GM04503 (cell line): ENCODE measurements at places on chromosomes 12 and 14.

GRCh38 chr14:55440385-55440784 lies at the start of gene TBPL2:
Gene TBPL2 (minus strand): TSS chr14:55440616. CDS start chr14:55440449, 167 bp downstream.
- DNase-seq, result no peak

- no peak for DNase-seq
Observed at GRCh38 chr12:49974231-49974675, 1.5 kb downstream of the AQP6 start.

DNA sequence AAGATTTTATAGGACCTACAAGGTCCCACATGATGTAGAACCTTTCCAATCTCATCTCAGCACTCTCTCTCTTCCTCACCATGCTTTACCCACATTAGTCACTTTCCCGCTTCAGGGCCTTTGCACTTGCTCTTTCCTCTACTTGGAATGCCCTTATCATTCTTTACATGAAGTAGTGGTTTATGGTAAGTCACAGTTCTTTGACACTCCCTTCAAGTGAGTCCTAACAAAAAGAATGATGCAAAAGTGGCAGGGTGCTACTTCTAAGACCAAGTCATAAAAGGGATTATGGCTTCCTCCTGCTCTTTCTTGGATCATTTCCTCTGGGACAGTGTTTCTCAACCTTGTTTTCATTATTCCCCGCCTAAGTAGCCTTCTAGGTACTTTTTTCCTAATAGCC lies 13.1 kb downstream of the TMBIM4 start:
- DNase-seq, result no peak

GRCh38 chr12:124254126-124254525 lies 40.8 kb upstream of the RFLNA start:
- no peak for DNase-seq

DNA sequence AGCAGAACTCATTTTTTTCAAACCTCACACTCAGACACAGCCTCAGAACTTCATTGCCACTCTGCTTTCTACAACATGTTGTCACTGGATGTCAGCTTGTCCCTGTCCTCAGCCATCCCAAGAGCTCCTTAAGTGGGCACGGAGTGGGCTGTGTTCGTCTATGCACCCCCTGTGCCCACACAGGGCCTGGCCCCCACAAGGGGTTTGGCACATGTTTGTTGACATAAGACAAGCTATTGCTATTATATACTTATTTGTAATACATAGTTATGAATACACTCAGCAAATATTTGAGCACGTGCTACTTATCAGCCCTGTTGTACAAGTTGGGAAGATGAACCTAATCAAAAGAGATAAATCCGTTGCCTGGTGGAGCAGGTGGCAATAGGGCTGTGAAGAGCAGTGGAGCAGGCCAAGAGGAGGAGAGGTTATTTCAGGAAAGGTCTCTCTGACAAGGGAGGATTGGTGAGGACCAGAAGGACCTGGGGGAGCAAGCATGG lies 4.3 kb upstream of the BDKRB1 start:
- DNase-seq, result no peak

DNA sequence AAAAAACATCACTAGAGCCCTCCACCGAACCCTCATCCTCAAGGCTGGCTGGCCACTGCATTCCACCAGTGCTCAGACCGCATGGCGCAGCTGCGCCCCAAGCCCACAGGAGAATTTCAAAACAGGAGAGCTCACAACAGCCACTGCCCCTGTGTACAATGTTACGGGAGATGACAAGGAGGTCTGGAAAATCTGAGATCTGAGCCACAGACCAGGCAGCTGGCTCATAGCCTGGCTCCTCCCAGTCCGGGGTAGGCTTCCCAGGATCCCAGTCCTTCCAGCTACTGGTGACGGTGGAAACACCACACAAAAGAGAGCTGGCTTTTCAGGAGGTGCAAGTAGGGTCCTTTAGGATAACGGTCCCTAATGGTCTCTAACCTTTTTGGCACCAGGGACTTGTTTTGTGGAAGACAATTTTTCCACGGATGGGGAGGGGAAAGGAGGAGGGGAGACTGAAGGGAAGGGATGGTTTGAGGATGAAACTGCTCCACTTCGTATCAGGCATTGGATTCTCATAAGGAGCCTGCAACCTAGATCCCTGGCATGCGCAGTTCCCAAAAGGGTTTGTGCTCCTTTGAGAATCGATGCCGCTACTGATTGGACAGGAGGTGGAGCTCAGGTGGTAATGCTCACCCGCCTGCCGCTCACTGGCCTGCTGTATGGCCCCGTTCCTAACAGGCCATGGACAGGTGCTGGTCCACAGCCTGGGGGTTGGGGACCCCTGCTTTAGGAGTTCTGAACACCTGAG lies 23.0 kb upstream of the NRDE2 start:
- no peak for DNase-seq

DNA sequence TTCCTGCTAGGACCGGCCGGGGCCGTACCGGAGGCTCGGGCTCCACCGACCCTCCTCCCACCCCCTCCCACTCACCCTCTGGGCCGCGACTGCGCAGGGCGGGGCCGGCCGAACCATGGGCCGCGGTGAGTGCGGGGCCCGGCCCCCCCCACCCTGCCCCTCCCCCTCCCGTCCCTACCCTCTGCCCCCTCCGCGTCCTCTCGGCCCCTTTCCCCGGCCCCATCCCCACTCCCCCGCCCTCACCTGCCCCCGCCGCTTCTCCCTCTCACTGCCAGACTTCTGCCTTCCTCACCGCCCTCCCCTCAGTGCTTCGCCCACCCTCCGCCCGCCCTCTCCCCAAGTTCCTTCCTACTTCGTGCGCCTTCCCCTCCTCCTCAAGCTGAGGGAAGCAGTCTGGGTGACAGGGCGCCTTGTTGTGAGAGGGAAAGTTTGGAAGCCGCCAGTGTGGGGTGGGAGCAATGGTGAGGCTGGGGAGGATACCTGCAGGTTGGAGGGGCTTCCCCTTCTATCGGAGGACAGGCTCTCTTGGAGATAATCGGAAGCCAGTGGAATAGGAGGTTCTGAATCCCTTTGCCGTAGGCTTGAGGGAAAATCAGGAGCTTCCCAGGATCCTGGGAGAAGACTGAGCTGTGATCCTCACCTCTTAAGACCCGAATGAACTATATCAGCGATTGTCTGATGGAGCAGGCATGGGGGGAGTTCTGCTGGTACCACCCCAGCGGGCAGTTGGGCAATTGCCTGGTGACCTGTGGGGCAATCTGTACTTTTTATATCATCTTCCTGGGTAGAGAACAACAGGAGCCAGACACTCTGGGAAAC lies 472 bp downstream of the MBD6 start:
- no peak for DNase-seq

- DNase-seq, result peak; percentile 9
Observed at GRCh38 chr14:95901054-95901453, 24.4 kb downstream of the TUNAR start.

GRCh38 chr14:24137529-24138395 lies 1.8 kb downstream of the PSME1 start:
- DNase-seq, result no peak

DNA sequence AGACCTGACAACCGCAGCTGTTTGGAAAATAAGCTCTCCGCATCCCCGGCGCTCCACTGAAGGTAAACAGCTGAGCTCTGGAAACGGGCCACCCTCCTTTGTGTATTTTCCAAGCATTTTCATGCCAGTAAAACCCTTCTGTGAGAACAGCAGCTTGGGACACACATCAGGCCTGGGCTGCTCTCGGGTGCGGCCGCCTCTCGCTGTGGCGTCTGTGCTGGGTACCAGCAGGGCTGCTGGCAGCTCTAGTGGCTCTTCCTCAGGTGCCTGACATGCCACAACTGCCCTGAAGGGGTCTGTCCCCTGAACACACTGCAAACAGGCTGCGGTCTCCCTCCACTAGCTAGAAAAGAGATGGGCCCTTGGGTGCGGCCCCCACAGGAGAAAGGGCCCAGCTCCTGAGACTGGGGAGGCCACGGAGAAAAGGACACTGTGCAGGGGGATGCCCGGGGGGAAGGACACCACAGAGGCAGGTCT lies 96.3 kb downstream of the ITPK1 start:
- no peak for DNase-seq

DNA sequence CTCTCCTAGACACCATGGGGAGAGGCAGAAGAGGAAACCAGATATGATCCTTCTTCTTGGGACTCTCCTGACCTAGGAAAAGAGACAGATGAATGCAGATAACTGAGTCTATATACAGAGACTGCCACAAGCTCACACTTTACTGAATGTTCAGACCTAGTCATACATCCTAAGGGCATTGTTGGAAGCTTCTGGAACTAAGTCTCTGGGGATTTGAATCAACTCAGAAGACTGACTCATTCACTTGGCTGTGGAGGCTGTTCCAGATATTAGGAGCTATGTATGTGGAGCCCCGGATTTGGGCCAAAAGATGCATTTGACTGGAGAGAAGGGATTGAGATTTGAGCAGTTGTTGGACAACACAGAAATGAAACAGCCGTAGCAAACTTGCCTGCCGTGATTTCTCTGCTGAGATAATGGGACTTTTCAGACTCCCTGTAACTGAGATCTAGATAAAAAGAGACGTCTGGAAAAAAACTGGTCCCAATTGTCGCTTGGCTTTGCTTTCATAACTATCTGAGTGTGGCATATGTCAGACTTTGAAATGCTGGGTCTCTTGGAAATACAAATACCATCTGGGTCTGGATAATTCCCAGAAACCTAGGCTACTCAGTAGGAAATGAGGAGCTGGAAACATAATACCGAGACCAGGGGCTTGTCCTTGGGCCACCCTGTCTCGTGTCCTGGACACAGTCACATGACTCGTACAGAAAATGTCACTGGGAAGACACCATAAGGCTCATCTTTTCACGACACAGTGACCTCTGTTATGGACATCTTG lies 396.8 kb downstream of the NUAK1 start:
- peak; percentile 85 for DNase-seq

DNA sequence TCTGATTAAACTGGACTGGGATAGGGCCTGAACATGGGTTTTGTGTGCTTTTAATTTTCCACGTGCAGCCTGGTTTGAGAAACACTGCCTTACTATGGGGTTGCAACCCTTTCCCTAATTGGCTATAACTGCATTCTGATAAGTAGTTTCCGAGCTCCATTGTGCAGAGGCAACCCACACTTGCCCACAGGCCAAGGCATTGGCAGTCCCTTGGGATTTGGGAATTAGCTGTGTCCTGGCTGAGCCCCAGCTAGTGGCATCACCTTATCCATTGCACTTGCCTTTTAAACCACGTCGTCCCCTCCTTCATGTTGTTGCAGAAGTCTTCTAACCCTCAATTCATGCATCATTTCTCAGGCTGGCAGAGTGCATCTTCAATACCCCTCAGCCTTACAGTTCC lies 10.2 kb downstream of the VCPKMT start:
- DNase-seq, result no peak

DNA sequence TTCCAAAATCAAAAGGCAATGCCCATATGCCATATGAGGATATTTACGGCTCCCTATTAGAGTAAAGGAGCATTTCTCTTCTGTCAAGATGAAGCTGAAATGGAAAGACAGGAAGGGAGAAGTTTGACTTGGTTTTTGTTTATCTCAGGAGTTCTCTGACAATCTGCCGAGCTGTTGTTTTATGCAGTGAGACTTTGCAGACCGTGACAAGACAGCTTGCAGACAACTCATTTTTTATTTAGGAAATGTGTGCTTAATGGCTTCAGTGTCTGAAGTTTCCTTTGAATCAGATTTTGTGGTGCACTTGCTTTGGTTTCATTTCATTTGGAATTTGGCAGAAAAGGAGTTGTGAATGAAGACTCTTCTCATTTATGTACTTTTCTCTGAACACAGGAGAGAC lies 145.4 kb downstream of the C12orf50 start:
- DNase-seq, result no peak

DNA sequence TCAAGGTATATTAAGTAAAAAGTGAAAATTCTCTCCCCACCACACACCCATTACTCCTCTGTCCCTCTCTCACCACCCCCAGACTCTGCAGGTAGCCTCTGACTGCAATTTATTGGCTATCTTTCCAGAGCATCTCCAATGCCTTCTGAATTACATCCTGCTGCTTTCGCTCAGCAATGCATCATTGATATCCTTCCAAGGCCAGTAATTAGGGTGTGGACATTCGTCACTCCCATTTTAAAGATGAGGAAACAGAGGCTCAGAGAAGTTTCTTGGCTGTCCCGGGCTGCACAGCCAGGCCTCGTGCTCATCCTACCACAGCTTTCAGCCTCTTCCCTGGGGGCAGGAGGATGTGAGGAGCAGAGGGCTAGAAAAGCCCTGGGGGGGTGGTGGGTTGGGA lies 23.6 kb upstream of the PGF start:
- DNase-seq, result no peak

DNA sequence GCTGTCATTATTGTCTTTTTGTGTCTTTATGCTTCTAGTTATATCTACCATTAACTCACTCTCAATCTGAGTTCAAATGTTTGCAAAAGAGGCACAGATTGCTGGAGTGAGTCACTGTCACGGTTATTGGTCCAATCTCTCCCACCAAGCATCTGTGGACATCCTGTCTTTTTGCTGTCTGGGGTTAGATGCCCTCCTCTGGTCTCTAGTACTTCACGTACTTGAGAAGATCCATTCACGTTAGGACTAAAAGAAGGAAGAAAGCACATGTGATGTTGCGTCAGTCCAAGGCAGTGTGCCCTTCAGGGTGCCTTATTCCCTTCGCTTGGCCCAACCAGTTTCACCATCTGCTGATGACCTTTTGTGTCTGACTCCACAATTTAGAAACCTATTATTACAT lies 72.3 kb upstream of the STXBP6 start:
- DNase-seq, result no peak

- no peak for DNase-seq
Observed at GRCh38 chr12:104115587-104115975, 22.4 kb downstream of the NFYB start.

DNA sequence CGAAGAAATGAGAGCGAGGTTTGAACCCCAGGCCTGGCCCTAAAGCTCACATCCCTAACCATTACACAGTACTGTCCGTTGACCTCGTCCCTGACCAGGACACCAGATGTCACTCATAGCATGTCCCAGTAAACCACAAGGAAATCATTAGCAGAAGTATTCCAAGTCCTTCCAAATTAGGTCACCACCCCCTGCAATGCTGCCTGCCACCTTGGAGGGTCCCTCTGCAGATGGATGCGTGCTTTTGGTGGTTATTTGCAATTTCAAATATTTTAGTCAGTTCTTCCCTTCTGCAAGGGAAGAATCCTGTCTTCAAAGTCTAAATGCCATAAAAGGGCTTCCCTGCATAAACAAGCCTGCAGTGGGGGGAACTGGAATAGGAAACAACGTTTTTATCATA lies 71.3 kb downstream of the CLMN start:
- DNase-seq, result no peak

DNA sequence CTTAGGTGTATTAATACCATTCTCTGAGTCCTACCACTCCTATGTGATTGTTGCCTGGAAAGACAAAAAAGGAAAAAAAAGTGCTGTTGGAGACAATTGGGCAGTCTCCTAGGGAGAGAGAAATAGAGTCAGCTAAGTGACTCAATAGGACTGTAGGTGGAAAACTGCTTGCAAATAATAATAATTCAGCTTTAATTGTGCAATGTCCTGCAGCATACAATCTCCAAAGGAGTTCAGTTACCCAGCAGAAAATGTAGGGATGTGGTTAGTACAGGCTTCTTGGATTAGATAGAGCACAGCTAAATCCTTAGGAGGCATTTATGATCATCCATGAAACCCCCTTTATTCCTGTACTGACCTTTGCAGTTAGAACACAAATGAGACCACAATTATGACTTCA lies 3.0 kb upstream of the SRSF9 start:
- DNase-seq, result no peak

- DNase-seq, result no peak
Observed at GRCh38 chr12:116411977-116412376, 134.5 kb upstream of the MED13L start.
